ENCODE measurements at places on chromosomes 13 and 19. TPM values are rescaled to one million over a fixed set of nuclear protein-coding genes. Genes with fewer than 3 reads are reported as not detected.
A peak's percentile ranks its signal among the peaks of the same experiment; 100 is the strongest.

The ADAMTS10 gene
- total RNA-seq, result 13.0 TPM

The NANOS3 gene
- not detected for total RNA-seq

The OR7C1 gene
- not detected for total RNA-seq

The WASF3 gene
- 15.8 TPM for total RNA-seq

GRCh38 chr13:72689181-72689696 is 38.2 kb downstream of the MZT1 start:
- no peak for DNase-seq

GRCh38 chr13:28651810-28652401 is 7.0 kb upstream of the POMP start:
- no peak for DNase-seq

DNA sequence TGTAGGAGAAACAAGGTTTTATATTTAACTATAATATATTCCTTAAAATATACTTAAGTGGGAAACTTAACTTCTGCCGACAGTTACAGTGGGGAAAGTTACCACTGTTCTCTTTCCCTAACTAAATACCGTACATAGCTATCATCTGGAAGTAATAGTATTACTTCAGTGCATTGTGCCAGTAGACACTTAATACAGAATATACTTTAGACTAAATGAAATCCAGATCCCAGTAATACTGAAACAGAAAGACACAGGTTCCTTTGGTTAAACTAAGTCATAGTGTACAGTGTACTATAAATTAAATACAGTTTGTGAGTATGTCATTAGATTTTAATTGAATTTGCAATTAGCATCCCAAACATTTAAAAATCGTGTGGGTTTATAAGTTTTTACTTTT is 107.5 kb downstream of the PCCA start:
- no peak for DNase-seq

DNA sequence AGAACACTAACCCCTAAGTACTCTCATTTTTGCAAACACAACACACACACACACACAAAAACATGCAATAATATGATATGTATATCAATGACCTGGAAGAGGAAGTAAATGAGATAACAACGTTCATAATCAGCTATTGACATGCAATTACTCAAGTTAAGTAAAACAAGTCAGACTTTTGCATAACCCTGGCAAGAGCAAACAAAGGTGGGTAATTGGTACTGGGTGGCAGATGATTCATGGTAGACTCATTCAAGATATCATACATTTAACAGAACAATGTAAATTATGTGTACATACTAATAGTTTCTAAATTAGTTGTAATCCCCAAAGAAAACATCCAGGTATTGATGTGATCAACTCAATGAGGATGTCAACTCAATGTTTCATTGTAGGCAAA is 508.8 kb downstream of the DACH1 start:
- no peak for DNase-seq

GRCh38 chr13:28471421-28471820 is 23.5 kb downstream of the FLT1 start:
- DNase-seq, result no peak

DNA sequence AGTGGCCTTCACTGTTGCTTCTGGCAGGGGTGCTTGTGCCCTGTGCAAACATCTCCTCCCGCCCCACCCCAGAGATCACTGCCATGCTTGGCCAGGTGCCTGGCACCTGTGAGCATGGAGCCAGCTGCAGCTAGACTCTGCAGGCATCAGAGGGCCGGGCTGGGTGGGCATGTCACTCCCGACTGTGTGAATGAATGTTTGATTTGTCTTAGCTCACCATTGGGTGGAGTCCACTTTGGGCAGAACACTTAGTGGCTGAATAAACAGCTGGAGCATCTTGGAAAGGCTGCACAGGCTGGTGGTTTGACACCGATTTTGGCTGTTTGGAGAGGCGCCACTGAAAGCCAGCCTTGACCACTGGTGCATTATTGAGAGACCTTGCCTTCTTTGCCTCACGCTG is 267.3 kb downstream of the DLEU7 start:
- no peak for DNase-seq

DNA sequence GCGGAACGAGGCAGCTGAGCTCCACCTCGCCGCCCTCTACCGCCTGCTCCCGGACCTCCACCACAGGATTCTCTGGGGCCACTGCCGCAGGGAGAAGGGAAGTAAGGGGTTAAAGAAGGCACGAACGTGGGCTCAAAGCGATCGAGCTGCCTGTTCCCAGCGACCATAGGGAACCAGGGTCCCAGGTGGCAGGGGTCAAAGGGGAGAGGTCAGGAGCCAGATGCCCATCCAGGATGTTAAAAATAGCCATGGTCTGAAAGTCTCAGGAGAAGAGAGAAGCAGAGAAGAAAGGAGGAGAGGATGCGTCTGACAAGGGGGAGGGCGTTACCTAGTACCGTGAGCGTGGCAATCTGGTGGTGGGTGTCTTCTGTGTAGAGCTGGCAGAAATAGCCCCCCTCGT is 7.4 kb upstream of the ZNF428 start:
- no peak for DNase-seq

DNA sequence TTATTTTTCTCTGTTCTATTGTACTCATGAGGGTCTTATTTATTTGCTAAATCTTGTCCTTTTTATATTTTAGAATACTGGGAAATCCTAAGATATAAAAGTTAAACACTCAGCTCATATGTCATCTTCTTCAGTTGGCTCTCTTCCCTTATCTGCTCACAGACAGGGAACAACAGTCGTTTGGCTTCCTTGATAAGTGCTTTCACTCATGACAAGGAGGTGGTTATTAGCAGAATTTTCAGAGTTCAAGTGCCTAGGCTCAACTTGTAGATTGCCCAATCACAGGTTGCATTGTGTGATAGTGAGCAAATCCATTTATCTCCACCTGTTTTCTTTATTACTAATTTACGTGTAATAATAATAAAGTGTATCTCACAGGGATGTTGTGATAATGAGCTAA is 620.3 kb upstream of the PCDH20 start:
- no peak for DNase-seq

GRCh38 chr13:84705982-84706710 is 823.9 kb upstream of the SLITRK1 start:
- no peak for DNase-seq

DNA sequence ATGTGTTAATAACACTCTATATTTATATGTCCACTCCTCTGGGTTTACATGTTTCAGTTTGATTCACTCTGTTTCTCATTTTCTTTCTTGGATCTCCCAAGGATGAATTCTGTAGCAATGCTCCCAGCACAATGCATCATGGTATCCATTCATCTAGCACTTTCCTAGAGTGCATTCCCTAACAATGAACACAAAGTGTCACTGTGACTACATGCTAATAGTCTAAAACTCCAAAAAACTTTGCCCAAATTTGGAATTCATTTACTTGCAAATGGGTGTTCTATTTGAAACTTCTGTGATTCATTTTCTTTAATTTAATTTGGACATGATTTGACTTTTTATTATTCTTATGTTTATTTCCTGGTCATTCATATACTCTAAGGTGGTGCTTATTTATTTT is 286.3 kb downstream of the POU4F1 start:
- DNase-seq, result peak; percentile 28

DNA sequence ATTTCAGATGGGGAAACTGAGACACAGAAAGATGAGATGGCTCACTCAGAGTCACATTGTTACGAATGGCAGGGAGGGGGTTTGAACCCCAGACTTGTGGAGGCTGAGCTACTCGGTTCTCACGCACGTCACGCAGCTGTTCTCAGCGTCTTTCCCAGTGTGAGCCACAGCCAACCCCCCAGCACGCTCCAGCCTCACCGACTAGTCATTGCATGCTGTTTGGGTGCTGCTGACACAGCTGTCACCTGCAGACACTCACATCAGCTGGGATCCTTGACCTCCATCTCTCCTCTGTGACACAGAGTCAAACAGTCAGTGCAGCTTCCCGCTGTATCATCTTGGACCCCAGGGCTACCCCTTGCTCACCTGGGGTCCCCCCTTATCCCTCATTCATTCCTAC is 2.4 kb upstream of the NCAN start:
- DNase-seq, result no peak

DNA sequence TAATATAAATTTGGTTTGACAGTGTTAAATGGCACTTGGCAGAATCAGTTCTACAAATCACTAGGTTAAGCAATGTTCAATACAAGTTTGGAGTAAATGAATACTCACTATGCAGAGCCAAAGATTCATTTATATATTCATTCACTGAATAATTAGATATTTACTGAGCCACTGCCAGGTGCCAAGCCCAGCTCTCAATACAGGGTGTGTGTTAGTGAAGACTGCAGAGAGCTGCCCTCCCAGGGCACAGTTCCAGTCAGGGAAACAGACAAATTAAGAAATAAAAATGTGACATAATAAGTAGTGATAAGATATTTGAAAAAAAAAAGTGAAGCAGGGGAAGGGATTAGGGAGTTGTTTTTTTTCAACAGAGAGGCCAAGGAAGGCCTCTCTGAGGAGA is 411.7 kb downstream of the KCNRG start:
- DNase-seq, result no peak

- DNase-seq, result no peak
These were observed 3.7 kb downstream of the ICAM1 start for GRCh38 chr19:10274589-10274988.

- DNase-seq, result no peak
These were observed 866 bp upstream of the ZSWIM4 start for GRCh38 chr19:13794398-13794756.

GRCh38 chr13:74329962-74330361 is 195.8 kb upstream of the KLF12 start:
- no peak for DNase-seq

DNA sequence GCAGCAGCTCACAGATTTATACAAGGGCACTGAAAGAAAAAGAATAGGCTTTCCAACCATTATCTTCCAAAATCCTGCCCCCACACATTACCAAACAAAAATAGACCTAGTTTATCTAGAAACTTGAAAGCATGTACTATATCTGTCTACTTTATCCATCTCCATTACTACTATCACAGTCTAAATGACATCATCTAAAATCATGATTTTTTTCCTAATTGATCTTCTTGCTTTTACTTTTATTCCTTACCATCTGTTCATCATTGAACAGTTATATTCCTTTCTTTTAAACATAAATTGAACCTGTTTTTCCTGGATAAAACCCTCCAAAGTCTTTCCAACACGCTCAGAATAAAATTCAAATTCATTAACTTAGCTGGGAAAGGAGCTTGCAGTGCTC is 414.7 kb downstream of the KCTD12 start:
- no peak for DNase-seq

GRCh38 chr13:40600149-40600751 is 66.2 kb downstream of the FOXO1 start:
- DNase-seq, result no peak

DNA sequence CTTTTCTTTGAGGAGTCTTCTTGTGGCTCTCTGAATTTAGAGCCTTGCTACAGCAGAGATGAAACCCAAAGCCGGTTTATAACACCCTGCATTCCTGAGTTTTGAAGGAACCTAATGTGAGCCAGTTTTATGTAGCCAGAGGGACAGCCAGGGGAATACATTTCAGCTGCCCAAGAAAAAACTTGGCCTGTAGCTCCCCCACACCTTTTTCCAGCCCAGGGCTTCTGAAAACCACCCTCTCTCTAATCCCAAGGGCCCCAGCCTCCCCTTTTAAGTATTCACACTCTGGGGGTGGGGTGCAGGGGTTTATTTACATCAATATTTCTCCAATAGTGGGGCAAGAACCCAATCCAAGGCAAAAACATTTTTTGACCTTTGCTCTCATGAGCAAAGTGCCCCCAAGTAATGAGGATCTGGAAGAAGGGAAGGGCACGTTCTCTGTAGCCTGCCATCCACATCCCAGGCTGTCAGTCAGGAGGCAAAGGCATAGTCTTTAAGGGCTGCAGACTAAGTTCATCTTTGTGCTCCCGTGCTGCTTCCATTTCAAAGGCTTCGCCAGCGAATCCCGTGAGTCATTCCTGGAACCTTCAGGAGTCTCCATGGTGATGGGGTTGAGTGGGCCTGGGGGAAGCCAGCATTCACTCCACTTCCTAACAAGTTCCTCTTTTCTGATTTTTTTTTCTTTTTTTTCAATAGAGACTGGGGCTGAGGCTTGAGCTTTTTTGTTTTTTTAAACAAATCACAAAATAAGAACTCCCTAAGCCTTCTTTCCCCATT is 33.2 kb upstream of the MEDAG start:
- DNase-seq, result peak; percentile 95

- no peak for DNase-seq
These were observed 1.1 kb upstream of the SMIM24 start for GRCh38 chr19:3481241-3482090.

DNA sequence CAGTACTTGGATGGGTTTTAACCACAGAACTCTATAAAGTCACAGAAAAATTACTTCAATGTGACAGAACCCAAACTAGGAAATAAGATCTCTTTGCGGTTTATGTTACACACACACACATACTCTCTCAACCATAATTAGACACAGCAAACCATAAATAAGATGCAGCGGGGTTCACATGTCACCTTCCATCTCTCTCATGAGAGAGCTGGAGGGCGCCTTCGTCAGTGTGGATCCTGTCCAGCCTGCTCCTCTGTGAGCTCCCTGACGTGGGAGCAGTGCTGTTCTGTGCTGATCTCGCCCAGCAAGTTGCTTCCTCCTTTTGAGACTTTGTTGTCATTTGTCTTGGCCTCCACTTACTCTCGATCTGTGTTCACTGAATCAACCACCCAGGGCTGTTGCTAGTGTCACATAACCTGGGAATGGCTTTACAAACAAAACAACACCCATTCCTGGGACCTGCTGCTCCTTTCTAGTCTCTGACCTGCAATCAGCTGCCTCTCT is 204.9 kb upstream of the KL start:
- no peak for DNase-seq

Data from dermis microvascular lymphatic vessel endothelial cell (primary cell).